ENCODE measurements at places on chromosomes 3 and 15.
A peak's percentile ranks its signal among the peaks of the same experiment; 100 is the strongest.

DNA sequence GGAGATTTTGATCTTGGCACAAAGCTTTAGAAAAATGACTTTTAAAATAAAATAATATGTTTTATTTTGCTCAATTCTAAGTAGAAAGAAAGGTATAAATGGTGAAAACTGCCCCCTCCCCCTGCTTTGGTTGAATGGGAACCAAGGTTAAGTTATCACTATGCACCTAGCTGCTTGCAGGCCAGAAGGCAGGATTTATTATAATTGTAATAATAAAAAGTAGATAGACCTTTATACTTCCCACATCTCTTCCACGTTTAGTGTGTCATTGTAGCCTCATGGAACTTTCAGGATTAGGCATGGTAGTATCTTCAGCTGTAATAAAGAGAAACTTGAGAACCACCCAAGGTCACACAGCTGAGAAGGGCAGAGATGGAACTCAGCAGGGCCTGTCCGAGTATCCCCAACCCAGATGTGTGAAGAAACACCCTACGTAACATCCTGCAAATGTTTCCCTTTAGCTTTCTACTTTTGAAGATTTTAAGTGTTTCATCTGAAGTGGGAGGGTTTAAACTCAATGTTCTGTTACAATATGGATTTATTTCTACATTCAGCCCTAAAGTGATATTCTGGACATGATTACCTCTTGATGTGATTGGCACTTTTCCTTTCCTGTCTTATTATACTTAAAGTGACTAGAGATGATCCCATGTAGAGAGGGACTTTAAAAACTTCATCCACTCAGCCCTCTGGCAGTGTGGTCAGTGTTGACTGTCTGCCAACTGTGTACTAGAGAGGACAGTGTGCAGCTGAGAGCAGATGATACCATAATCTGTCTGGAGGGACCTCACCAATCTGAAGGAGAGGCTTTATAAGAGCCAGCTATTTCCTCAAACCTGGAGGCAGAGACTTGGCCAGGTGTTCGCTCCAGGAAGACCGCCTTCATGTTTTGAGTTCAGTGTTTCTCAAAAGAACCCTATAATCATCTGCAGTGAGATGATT lies 282.5 kb upstream of the TRIM42 start:
- DNase-seq: no peak

DNA sequence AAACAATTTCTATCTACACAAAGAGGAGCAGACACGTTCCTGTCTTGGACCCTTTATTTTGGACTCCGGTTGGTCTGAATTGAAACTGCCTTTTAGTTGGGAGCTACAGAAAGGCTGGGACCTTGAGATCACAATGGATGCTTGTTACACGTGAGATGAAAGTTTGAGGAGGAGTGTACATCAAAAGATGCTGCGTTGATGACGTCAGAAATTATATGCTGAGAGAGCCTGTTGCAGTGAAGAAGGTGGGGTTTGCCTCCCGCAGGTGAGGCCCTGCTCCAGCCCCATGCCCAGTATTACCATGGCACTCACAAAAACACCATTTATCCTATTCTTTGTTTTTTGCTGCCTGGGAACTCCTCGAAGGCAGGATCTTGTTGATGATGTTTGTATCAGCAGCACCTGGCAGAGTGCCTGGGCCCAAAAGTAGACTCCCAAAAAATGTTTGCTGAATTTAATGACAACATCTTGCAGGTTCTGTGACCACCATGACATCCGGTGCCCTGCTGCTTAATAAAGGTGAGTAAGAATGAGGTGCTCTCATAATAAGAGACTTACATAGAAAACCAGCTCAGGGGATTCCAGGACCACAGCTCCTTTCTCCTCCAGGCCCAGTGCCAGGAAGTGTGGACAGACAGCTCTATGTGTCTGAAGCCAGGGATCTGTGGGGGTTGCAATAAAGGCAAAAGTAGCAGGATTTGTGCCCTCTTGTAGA lies 136.1 kb upstream of the UBE2E1 start:
- no peak for DNase-seq

GRCh38 chr15:64232400-64232799 lies 69.6 kb upstream of the PPIB start:
- no peak for DNase-seq

GRCh38 chr3:172126741-172127140 lies 87.4 kb downstream of the FNDC3B start:
- no peak for DNase-seq

- DNase-seq: peak; percentile 82
Observed at GRCh38 chr3:113695786-113696645, at the start of gene USF3. TSS of gene USF3 (minus strand) at chr3:113696642. CDS start at chr3:113674878, 21,764 bp downstream.

DNA sequence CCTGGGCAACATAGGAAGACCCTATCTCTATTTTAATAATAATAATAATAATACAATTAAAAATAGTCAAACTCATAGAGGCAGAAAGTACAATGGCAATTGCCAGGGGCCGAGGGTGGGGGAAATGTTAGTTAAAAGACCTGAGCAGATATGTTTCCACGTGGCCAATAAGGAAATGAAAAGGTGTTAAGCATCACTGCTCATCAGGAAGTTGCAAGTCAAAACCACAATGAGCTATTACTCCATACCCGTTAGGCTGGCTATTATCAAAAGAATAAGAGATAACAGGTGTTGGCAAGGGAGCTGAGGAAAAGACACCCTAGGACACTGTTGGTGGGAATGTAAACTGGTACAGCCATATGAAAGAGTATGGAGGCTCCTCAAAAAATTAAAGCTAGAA lies 60.4 kb upstream of the PRSS50 start:
- peak; percentile 1 for DNase-seq

GRCh38 chr3:33447958-33448357 lies 7.8 kb upstream of the UBP1 start:
- DNase-seq: no peak

DNA sequence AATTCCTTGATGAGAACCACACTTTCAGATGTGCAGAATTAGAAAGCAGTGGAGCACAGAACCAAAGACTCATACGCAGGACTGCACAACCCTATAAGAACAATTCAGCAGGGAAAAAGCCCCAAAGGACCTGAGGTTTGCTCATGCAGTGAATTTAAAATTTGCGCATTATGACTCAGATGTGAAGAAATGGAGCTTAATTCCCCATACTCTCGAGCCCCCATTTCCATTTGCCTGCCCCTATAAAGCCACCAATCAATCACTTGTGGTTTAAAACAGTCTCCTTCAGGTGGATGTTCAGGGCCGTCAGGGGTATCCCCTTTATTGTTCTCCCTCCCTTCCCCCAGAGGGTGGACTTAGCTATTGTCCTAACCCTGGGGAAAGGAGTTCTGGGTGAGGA lies 221.2 kb downstream of the IGSF11 start:
- no peak for DNase-seq

DNA sequence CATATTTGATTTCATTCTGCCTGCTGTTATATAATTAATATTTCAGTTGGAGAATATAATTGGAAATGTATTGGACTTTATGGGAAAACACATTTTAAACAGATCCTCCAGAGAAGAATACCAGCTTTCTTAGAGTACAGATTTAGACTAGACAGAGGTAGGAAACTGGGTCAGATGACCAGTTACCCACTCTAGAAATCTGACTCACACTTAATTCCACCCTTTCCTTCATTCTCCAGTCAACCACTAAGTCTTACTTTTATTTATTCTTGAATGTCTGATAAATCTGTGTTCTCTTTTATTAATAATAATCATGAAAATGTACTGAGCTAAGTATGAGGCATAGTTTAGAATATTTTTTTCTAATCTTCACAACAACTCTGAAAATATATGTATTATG lies 110.7 kb downstream of the LRRC49 start:
- DNase-seq: no peak

Measured in NAMALWA (cell line).